ENCODE measurements at places on chromosomes 5 and 9.

DNA sequence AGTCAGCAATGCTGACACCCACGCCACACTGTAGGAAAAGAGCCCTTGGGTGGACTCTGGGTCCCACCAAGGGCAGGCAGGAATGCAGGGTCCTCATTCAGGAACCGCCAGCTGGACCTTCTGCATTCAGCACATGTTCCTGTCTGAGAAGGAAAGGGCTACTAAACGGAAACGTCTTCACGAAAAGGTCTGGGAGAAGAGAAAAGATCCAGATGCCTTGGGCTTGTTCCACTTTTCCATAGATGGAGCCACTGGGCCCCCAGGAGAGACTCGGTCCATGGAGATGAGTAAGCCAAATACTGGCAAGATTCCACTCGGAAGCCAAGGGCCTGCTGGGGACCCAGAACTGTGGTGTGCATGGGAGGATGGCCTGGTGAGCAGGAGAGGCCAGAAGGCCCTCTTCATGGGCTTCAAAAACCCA lies 38.4 kb downstream of the LHFPL2 start:
- DNase-seq = no peak

DNA sequence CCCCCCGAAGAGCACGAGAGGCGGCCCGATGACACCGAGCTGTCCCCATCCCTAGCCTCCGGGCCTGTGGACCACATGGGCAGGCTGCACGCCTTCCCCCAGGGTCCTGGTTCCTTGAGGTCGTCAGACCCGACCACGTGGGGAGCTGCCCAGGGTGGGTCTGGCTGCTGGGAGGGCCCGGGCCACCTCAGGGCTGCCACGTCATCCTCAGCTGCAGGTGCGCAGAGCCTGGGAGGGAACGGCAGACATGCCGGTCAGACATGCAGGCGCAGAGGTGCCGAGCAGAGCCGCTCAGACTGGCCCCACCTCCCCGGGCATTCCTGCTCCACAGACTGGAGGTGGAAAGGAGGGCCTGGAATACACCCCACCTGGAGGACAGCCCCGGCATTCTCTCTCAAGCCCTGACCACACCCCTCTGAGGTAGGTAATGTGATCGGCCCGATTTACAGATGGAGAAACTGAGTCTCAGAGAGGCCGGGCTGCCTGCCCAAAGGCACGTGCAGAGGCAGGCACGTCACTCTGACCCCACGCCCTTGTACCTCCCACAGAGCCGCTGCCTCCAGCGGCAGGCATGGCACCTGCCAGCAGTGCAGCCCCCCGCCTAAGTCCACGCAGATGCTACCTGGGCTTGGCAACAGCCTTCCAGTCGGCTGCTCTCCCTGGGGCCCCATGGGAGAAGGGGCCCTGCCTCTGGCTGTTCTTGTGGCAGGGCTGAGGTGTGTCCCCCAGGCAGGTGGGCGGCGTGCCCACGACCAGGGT lies 649 bp downstream of the CCDC187 start:
- DNase-seq = no peak

DNA sequence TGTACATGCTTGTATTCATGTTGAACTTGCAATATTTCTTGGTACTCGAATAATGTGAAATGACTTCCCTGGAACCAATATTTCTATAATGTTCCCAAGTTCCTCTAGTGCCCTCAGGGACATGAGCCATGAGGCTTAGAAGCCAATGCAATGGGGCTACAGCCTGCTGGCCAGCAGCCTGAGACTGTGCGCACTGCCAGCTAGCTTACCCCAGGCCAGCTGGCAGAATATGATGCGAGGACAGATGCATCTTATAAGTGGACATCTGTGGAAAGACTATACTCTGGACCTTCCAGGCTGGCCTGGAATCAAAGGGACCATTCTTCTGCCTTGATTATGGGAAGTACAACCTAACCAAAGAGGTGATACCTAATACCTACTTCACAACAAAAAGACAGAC lies 1862.0 kb upstream of the ACO1 start:
- DNase-seq = no peak

DNA sequence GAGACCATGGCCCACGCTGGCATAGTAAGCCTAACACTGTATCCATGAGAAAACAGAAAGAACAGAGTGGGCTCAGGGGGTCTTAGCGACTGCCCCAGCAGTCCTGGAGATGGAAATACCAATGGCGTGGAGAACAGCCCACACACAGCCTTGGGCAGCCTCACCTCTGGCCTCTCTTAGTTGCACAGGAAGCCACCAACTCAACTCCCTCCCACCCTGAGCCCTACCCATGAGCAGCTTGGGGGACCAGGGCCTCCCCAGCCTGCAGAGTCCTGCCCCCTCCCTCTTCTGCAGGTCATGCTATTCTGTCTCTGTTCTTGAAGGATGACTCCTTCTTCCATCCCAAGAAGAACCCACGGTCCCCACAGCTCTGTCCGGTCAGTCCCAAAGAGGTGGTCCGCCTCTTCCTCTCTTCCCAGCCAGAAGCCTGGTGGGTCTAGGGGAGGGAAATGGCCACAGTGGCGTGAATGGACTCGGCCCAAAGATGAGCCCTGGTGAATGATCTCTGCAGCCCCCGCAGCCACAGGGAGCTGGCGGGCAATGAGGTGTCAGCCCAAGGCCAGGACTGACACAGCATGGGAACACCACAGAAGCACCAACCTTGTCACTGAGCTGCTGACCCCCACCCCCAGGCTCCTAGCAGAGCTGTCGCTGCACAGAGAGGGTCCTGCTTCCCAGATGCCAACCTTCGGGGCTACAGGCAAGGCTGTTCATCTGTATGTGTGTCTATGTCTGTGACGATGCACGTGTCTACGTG lies 131.2 kb downstream of the ROR2 start:
- no peak for DNase-seq

DNA sequence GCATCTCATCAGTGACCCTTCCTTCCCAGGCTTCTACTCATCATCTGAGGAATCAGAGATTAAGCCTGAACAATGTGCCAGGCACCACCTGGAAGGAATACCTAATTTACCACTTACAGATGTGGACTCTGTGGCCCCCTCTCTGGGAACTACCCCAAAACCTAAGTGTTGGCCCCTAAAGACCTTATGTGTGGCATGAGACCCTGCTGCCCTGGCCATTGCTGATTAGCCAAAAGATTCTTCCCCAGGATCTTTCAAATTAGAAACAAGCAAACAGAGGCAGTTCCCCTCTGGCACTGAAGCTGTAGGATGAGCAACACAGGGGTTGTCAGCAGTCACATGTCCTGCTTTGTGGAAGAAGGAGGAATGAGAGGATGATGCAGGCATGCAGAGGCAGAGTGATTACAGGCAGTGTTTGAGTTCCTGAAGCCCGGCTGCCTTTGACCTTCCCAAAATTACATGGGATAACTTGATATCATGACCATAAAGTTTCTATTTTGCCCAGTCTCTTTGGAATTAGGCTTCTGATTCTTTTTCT lies 10.6 kb downstream of the SPINK4 start:
- no peak for DNase-seq

GRCh38 chr9:109945573-109945972 lies 165.6 kb downstream of the PALM2AKAP2 start:
- DNase-seq = no peak

GRCh38 chr5:132295505-132296411 lies 1.6 kb downstream of the SLC22A4 start:
- DNase-seq = no peak

DNA sequence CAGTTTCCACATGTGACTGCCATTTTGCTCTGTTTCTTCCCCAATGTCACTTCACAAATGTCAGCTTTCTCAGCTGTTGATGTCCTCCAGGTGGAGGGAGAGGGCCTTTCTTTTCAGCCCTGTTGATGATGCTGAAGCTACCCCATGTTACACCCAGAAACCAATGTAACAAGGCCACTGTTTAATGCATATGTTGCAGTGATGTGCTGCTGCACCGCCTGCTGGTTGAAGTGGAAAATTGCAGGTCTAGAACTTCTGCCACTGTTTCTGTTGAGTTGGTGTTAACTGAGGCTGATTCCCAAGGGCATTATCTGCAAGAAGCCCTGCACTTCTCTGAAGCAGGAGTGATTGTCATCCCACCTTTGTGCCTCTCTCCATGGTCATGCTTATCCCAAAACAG lies 428.4 kb downstream of the KDM4C start:
- DNase-seq = no peak

GRCh38 chr9:133995012-133995896 lies 3.1 kb upstream of the VAV2 start:
- DNase-seq = no peak

GRCh38 chr5:88172847-88173758 lies 95.5 kb downstream of the TMEM161B start:
- DNase-seq = no peak

- no peak for DNase-seq
Measured at GRCh38 chr5:172690258-172691075, 49.4 kb downstream of the NEURL1B start.

DNA sequence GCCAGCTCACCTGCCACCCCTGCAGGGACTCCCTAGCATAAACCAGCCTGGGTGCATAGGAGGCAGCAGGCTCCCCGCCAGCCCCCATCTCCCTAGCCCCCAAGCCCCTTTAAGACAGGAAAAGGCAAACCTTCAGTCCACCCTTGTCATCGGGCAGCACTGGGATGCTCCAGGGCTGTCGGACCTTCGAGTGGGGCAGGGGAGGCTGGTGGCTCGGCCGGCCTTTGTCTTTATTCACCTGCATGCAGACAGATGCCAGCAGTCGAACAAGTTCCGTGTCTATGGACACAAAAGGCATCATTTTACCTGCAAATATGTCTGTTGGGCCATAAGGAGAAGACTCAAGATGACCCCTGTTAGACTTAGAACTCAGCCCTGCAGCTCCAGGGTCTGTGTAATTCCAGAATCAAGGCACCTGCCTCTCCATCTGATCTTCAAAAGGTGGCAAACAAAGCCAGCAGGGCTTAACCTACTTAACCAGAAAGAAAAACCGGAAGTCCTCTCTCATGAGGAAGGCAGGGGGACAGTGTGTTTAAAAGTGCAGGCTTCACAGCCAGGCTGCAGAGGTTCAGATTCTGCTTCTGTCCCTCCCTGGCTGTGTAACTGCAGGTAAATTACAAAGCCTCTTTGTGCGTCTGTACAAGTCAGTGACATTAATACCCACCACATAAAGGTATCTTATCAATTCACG lies 16.2 kb downstream of the ANKS6 start:
- DNase-seq = no peak

- DNase-seq = peak; percentile 15
Measured at GRCh38 chr5:7261049-7261448, 134.9 kb upstream of the ADCY2 start.

DNA sequence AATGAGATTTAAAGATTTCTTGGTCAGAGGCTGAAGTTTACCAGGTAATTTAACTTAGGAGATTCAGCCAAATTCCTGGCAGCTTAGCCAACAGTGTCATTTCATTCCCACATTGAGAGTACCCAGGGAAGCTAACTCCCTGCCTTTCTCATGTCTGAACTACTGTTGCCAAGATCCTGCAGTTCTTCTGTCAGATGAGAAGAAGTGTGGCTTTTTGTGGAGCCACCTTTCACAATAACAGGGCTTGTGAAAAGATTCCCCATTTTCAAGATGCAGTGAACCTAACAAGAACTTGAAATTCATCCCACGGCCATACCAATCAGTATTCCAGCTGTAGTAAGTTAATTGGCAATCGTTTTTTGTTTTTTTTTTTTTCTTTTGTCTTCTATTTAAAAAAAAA lies 176.4 kb downstream of the XRCC4 start:
- no peak for DNase-seq

- DNase-seq = no peak
Measured at GRCh38 chr5:36177154-36177553, 25.2 kb downstream of the SKP2 start.

DNA sequence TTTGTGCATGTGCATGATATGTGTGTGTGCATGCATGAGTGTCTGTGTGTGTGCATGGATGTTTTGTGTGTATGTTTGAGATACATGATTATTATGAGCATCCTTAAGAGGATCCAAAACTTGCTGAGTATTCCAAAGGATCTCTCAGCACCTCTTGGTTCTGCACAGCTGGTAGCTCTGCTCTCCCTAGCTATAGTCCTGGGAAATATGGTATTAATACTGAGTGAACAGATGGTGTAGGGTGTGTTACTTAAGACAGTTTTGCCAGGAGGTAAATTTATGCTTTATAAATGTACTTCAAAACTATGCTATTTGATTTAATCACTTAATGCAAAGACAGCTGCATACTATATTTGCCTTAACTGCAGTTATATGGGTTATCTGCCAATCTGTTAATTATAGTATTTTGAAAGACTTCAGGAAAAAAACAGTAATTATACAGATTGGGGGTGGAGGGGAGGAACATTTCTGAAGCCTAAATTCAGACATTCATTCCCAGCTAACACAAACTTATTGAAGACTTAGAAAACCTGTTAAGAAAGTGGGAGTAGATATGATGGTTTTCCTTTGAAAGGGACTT lies 215.5 kb downstream of the MPDZ start:
- no peak for DNase-seq

GRCh38 chr9:91346644-91347043 lies 15.1 kb downstream of the AUH start:
- no peak for DNase-seq

DNA sequence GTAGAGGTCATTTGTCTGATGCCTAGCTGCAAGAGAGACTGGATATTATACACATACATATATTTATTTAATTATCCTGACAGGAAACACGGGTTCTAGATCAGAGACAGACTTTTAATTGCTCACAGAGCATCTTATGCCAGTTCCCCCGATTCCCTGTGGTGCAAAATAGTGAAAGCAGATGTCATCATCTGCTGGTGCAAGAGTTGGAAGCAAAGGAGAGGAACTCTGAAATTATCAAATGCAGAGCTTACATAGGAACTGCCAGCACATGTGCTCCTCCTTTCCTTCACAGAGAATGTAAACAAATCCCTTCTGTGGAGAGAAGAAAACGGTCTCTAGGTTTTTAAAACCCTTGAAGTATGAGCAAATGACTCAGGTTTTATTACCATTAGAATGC lies 69.3 kb downstream of the DTWD2 start:
- no peak for DNase-seq

GRCh38 chr9:83533296-83533695 lies 4.9 kb downstream of the FRMD3 start:
- DNase-seq = no peak

GRCh38 chr5:153516504-153517240 lies 26.2 kb downstream of the GRIA1 start:
- no peak for DNase-seq

DNA sequence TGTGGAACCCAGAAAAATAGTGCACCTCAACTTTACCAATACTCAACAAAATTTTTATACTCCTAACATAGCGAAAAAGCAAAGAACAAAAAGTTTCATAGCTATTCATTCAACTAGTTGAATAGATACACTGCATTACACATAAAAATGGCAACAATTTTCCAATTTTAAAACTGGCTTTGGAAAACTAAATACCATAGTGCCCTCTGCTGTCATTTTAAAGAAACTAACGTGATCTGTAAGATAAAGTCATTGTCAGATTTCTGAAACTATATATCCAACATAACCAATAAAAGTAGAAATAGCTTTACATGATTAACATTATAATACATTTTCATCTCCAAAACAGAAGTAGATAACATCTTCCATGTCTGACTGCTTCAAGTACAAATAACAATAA lies 31.6 kb downstream of the DTWD2 start:
- DNase-seq = no peak

GRCh38 chr9:32378496-32378895 lies 5.9 kb upstream of the ACO1 start:
- DNase-seq = no peak

Measured in epithelial cell of proximal tubule (primary cell).